ENCODE measurements at places on chromosomes 2 and 18.

DNA sequence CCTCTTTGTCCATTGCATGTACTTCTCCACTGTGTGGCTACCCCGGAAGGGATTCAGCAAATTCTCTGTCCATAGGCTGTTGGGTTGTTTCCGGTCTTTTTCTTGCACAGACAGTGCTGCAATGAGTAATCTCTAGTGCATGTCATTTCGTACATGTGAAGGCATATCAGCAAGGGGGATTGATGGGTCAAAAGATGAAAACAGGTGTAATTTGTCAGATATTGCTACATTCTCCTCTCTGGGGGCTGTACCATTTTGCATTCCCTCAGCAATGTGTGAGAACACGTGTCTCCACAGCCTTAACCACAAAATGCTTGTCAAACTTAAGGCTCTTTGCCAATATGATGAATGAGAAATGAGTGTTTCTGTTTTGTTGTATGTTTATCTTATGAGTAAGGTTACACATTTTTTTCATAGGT lies 60.5 kb downstream of the KLHL29 start:
- DNase-seq: no peak

- DNase-seq: no peak
Measured at GRCh38 chr2:110941226-110941625, 179.5 kb upstream of the BCL2L11 start.

- DNase-seq: no peak
Measured at GRCh38 chr18:23521907-23522306, 18.6 kb downstream of the RMC1 start.

DNA sequence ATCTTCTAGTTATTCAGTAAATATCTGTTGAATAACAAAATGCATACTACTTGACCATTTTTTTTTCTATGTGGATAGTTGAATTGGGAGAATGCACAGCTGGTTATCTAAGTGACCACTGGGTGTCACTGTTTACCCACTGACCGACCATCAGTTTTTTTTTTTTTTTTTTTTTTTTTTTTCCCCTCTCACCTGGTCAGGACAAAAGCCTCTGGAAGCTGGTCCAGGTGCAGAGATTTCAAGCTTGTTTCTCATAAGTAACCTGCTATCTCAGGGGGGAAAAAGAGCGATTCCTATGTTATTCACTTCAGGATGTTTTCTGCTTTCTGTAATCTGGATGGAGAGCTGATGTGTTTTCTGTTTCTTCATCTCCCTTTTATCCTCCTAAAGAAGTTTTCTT lies 256.0 kb downstream of the DCDC2C start:
- DNase-seq: peak; percentile 57

GRCh38 chr2:181466661-181467576 lies 9.7 kb downstream of the ITGA4 start:
- DNase-seq: no peak

DNA sequence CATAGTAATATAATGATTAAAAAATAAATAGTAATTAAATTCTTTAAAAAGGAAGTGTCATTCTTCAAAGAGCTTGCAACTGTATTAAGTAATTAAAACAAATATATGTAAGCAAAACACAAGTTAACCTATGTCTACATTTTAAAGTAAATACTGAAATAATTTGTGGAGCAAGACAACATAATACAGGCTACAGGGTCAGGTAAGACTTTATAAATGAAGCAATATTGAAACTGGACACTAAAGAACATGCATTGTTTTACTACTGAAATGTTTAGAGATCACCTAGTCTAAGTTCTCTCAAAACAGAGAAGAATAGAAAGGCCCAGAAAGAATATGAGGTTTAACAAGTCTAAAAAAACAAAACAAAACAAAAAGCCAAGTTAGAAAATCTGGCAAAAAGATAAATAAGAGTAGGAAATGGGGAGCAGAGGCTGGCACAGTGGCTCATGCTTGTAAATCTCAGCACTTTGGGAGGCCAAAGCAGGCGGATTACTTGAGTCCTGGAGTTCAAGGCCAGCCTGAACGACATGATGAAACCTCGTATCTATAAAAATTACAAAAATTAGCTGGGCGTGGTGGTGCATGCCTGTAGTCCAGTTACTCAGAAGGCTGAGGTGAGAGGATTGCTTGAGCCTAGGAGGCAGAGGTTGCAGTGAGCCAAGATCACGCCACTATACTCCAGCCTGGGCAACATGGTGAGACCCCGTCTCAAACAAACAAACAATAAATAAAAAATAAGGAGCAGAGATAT lies 34.4 kb downstream of the VPS54 start:
- no peak for DNase-seq

- DNase-seq: peak; percentile 77
Measured at GRCh38 chr18:6374340-6374739, 40.4 kb downstream of the L3MBTL4 start.

GRCh38 chr18:24831871-24832665 lies 371.6 kb downstream of the HRH4 start:
- no peak for DNase-seq

DNA sequence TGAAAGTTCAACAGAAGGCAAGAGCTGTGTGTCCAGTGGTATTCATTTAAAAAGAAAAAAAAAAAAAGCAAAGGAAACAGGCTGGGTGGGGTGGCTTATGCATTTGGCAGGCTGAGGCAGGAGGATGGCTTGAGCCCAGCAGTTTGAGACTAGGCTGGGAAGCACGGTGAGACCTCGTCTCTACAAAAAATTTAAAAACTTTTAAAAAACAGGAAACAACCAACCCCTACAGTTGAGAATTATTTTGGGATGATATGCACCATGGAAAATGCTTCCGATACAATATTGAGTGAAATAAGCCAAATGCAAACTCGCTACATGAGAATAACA lies 31.2 kb downstream of the PTPN18 start:
- no peak for DNase-seq

GRCh38 chr2:177241711-177242120 lies 22.8 kb downstream of the NFE2L2 start:
- DNase-seq: no peak

GRCh38 chr2:181396256-181397123 lies 60.7 kb upstream of the ITGA4 start:
- DNase-seq: no peak

DNA sequence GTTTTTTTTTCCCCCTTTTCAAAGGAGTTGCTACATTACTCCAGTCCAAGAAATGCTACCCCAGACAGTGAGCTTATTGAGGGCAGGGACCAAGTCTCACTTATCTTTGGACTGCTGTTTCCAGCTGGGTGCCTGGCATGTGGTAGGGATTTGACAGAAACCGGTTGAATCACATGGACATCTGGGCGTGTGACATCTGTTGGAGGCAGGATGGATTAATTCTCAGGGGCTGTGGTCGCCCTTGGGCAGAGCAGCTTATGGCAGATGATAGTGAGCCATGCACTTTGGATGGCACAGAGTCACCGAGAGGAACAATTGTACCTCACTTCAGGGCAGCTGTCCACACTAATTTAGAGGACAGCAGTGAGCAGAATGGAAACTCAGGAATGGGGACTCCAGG lies 254.6 kb upstream of the ID2 start:
- no peak for DNase-seq

- DNase-seq: no peak
Measured at GRCh38 chr2:53114582-53114981, 653.0 kb upstream of the CHAC2 start.

GRCh38 chr18:22517356-22517755 lies 99.6 kb upstream of the CTAGE1 start:
- no peak for DNase-seq

DNA sequence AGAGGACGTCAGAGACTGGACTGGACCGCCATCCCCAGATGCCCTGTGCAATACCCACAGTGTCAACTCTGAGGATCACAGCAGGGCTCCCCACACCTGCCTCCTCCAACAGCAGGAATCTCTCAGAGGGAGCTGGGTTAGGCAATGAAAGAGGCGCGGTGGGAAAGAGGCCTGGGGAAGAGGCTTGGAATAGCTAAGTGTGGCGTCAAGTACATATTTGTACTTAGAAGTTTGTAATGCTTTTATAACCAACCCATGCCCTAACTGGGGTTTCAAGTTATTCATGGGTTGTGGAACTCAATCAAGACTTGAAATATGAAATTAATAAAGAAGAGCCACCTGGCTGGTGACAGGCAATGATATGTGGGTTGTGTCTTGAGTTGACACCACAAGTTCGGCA lies 28.7 kb downstream of the CYP26B1 start:
- no peak for DNase-seq

DNA sequence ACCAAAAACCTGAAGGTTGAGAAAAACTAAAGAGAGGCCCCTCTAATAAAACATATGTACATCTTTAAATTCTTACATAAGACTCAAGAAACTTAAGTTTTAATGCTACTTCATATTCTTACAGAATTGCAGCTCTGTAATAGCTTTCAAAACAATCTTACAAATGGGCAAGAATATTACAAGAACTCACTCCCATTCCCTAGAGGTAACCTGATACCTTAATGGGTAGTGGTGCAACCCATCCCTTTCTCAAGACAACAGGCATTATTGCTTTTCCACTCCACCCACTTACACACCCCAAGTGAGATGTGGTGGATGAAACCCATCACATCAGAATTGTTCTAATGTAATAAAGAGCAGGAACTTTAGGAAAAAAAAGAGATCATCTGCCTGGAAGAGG lies 103.7 kb downstream of the RBMS1 start:
- no peak for DNase-seq

GRCh38 chr2:106054880-106055655 lies 139.0 kb downstream of the UXS1 start:
- DNase-seq: no peak

- DNase-seq: no peak
Measured at GRCh38 chr2:18402-19271, 27.7 kb downstream of the FAM110C start.

- DNase-seq: no peak
Measured at GRCh38 chr18:59799383-59800015, 100.3 kb upstream of the PMAIP1 start.

GRCh38 chr2:9844576-9844975 lies 1.3 kb downstream of the TAF1B start:
- DNase-seq: no peak

DNA sequence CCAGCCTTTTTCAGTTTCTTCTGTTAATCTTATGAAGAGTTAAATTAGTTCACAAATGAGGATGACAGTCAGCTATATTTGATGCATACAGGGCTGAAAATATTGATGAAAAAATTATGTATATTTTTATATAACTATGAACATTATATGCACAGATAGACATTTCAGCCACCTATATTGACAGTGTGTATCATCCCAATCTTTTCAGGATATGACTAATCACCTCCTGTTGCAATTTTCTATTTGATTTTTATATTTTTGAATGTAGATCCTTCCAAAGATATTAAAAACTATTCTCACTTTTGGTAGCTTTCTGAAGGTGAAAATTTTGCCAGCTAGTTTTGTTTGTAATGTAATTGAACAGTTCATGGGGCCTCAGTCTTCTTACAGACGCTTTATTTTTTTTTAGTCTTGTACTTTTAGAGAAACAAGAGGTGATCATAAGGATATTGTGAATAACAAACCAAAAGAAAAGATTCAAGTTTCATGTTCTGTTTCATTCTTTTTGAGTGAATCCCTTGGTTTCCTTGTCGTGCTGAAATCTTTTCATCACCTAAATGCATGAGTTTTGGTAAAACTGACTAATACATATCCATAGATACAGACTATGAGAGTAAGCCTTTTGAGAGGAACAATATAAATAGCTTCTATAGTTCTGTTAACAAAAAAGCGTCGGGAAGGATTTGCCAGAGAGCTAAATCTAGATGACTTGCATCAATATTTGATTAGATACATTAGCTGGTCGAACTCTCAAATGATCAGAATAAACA lies 123.1 kb downstream of the ARHGAP15 start:
- no peak for DNase-seq

GRCh38 chr2:126900646-126901319 lies 2.1 kb downstream of the TEX51 start:
- DNase-seq: no peak

DNA sequence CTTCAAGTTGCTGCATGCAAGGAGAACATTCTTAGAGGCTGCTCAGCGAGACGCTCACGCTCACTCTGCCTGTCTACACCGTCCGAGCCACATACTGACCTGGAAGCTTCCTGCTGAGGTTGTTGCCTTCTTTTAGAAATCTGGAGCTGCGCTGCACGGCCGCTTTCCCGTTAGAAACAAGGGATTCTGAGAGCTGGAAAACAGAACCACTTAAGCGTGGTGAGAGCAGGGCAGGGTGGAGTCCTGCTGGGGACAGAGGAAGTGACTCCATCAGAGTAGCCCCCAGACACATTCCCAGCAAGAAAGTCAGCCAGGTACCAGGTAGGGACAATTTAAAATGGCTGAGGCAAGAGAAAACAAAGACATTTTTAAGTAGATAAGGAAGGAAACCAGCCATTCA lies 135.2 kb downstream of the LAMA1 start:
- DNase-seq: no peak

DNA sequence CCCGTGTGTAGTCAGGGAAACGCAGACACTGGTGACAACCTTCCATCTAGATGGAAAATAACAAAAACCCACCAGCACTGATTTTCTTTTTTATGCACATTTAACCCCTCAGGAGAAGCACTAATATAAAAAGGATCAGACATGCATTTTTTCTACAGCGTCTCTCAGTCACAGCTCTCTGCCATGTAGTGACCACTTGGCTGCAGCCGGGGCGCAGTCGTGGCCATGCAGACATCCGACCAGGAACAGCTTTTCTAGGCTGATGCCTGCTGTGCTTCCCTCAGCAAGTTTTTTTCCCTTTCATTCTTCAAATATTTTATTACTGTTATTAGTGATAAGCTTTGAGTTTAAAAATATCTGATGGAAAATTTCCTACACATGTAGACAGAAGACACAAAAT lies 63.3 kb downstream of the MERTK start:
- no peak for DNase-seq

GRCh38 chr2:168667156-168667555 lies 135.3 kb upstream of the NOSTRIN start:
- DNase-seq: no peak

- no peak for DNase-seq
Measured at GRCh38 chr18:31585991-31586390, 5.7 kb upstream of the TTR start.

DNA sequence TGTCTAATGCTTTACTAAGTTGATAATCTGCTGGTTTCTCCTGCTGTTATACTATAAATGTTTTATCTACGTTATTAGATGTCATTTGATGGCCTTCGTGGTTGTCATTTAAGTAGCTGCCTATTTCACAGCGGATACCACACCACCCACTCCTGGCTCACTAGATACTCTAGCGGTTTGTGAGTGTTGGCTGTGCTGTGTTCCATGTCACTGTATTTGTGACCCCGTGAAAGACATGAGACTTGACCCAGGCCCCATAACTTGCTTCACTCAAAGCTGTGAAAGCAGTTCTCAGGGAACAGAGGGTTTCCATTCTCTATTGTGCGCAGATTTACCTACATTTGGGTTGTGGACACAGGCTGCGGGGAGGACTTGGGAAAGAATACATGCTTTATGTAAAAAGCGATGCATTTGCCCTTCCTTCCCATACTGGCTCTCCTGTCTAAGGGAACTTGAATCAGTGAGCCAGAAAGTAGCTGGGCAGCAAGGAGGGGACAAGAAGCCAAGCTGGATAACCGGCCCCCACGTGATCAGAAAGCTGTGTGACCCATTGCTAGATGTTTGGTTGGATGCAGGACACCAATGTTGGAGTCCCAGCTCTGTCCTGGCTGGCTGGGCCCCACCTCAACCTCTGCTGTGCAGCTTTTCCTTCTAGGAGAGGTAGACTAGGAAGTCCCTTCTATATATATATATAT lies 52.2 kb downstream of the PLB1 start:
- DNase-seq: no peak

Data from NCI-H774 (cell line).